Posterior vena cava (tissue), 2 donors: ENCODE measurements at places on chromosomes 1 and 21.

DNA sequence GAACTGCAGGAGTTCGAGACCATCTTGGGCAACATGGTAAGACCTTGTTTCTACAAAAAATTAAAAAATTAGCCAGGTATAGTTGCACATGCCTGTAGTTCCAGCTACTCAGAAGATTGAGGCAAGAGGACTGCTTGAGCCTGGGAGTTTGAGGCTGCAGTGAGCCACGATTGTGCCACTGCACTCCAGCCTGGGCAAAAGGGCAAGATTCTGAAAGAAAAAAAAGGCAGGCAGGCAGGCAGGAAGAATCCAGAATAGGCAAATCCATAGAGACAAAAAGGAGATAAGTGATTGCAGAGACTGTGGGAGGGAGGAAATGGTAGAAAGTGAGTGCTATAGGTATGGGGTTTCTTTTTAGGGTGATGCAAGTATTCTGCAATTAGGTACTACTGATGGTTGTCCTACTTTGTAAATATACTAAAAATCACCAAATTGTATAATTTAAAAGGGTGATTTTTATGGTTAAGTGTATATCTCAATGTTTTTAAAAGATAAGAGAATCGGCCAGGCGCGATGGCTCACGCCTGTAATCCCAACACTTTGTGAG is 29.4 kb downstream of the ZZZ3 start:
- DNase-seq: no peak

GRCh38 chr1:117832453-117832852 is 97.0 kb downstream of the GDAP2 start:
- DNase-seq: no peak

- DNase-seq: no peak
Measured at GRCh38 chr1:173020138-173020750, 30.5 kb downstream of the TNFSF18 start.

DNA sequence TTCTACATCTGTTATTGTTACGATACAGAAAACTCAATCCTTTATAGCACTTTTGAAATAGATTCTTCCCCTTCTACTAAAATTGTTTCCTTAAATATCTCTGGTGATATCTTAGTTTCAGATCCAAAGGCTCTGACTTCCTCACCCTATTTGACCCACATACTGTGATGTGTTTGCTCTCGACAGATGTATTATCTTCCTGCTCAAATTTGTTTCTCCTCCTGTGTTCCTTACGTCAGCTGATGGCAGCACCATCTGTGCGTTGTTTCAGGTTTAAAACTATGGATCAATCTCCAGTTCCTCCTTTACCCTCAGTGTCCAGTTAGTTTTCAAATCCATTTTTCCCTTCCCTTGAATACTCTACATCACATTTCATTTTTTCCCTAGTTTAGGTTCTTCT is 274.4 kb downstream of the RYR2 start:
- DNase-seq: no peak

DNA sequence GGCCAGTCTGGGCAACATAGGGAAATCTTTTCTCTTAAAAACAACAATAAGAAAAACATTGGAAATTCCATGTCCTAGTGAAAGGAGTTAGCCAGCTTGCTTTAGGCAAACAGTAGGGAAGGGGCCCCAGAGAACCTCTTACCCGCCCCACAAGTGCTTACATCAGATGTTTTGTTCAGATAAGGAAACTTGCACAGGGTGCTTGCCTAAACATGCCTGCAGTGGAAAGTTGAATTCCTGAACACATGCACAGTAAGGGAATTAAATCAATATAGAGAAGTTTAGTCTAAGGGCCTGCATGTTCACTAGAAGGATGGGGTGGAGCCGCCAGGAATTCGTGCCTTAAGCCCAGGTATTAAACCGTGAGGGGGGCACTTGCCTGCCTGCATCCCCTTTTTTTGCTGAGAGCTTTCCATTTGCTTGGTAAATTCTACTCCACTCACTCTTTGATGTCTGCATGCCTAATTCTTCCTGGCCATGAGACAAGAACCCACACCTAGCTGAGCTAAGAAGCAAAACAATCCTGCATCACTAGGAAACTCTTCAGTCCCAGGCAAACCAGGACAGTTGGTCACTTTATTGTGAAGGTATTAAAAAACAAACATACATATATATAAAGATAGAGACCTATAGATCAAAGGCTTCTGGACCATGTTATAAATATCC is 499.0 kb downstream of the SIPA1L2 start:
- DNase-seq: no peak

GRCh38 chr1:3158347-3158746 is 89.3 kb downstream of the PRDM16 start:
- no peak for DNase-seq

DNA sequence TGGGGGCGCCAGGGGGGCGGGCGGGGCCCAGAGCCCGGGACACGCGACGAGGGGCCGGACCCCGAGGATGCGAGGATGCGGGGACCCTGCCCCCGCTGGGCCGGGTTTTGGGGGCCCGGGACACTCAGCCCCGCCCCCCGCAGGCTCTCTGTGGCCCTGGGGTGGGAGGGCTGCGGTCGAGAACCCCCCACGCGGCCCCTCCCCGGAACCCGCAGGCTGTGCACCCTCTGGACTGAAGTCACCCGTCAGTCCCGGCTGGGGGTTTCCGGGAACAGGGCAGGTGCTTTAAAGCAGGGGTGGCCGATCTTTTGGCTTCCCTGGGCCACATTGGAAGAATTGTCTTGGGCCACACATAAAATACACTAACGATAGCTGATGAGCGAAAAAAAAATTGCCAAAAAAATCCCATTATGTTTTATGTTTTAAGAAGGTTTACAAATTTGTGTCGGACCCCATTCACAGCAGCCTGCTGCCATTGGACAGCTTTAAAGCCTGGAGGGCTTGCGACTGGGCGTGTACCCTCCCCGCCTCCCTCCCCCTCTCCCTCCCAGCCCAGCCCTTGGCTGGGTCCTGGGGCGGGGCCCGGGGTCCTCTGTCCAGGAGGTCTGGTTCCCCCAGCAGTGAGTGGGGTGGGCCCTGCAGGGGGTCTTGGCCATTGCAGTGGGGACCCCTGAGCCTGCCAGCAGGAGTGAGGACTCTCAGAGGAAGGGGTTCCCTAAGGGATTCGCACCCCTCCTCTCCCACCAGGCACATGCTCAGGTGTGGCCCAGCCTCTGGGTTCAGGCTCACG is 21.6 kb upstream of the C1orf159 start:
- DNase-seq: no peak

GRCh38 chr1:16165548-16165947 is 9.7 kb upstream of the EPHA2 start:
- no peak for DNase-seq

DNA sequence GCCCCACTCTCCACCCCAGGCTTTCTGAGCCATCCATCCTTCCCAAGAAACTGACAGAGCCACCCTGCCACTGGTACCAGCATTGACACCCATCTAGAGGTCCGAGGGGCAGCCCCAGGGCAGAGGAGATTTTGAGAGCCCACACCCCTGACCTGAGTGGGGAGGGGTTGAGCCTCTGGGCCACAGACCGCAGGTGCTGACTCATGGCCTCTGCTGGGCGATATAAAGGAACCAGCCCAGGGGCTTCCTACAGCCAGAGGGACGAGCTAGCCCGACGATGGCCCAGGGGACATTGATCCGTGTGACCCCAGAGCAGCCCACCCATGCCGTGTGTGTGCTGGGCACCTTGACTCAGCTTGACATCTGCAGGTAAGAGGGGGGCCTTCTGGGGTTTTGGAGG is at the start of gene PADI4:
Gene PADI4, plus strand, starts transcription at position 252 of the 400 bp plus-strand sequence. Its CDS starts 26 bp downstream, at position 278.
- DNase-seq: no peak

- DNase-seq: no peak
Measured at GRCh38 chr1:28601696-28602095, 9.6 kb downstream of the RAB42 start.

GRCh38 chr1:229665912-229666558 is 40.0 kb downstream of the URB2 start:
- DNase-seq: no peak
